Fibroblast of skin of right quadriceps (primary cell): ENCODE measurements at places on chromosomes 12 and 14.
A peak's percentile ranks its signal among the peaks of the same experiment; 100 is the strongest.

DNA sequence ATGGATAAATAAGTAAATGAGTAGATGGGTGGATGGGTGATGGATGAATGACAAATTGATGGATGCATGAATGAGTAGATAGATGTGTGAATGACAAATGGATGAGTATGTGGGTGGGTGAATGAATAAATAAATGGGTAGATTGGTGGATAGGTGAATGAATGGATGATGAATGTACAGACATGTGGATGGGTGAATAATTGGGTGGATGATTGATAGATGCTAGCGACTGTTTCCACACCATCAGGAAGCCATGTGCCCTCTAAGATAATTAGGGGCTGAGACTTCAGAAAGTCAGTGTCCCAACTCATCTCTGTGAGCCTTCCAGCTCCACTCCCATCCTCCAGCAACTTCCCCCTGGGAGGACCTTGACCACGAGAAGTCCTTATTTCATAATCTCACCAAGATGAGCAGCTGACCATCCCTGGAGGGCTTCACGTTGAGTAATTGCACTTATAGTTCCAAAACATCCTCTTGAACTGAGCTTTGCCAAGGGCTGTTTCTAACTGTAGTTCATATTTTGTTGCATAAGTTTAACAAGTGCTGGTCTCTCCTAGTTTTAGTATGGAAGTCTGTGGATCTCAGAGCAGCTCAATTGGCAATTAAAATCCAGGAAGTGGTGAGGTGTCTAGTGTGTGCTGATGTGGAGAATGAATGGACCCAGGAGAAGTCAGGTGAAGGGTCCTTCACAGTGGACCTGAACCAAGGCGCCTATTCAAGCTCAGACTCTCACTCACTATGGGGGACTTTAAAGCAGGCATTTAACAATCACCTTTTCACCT, 295.7 kb downstream of the ADGRD1 start:
- DNase-seq: no peak

- peak; percentile 85 for DNase-seq
Measured at GRCh38 chr12:57086493-57087009, 2.4 kb upstream of the NAB2 start.

DNA sequence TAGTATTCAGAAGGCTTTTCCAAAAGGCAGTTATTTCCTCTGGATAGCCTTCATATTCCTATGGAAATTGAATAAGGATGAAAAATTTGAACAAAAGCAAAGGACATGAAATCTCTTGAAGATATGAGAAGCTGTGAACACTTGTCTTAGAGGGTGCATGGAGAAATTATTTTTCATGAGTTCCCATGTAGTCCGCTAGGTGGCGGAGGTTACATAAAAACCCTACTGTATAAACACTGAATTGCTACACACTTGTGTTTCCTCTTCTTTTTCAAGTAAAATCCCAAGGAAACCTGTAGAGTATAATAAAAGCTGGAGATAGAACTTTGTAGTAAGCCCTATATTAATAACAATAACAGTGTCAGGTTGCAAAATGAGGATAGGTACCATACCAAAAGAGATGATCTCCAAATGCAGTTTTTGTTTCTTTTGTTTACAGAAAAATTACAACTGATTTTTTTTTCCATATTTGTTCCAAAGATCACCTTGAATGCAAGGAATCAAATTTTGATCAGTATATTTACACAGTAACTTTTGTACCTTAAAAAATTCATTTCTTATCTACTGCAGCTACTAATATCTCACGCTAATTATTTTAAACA, 37.8 kb upstream of the OR4E1 start:
- DNase-seq: peak; percentile 19

DNA sequence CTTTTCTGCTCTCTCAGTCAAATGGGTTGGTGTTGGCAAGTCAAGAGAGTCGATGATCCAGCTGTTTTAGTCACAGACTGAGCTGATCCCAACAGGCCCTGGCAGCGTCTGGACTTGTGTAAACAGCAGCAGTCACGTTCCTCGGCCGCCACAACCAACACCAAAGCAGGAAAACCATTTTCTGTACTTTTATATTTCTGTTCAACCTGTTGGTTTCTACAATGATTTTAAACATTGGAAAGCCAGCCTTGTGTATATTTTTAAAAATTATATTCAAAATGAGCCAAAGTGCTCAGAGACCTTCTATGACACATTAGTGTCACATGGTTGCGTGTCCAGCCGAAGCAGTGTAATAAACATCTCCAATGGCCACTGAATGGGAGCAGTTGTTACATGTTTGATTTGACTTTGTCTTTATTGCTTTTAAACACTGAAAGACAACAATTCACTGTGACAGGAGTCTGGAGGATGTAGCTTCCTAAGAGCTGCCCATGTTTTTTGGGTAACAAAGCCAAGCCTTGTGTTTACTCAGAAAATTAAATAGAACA, 5.9 kb upstream of the SIVA1 start:
- DNase-seq: no peak

GRCh38 chr12:118773956-118774723, 207.2 kb upstream of the SRRM4 start:
- DNase-seq: no peak

DNA sequence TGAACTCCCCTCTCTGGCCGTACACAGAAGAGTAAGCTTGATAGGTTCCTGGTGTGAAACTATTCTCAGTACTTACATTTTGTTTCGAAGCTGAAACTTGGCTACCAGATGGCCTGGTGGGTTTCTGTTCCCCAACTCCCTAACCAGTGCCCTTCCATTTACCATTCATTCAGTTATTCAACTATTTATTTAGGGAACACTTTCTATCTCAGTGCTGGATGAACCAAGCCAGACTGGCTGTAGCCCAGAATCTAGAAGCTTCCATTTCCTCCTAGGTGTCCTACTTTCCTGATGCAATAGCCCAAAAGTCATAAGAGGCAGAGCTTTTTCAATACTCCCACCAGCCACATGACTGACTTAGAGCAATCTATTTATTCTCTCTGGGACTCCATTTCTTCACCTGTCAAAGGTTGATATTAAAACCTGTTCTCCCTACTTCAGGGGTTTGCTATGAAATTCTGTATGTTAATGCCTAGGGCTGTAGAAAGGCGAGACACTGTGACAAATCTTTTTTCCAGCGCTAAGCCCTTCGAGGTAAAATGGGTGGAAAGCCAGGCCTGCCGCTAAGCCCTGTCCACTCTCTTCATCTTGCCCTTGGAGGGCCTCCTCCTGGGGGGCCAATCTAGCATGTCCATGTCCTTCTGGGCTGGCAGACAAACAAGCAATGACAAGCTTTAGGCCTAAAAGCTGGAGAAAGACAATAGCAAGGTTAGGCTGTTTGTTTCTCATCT, 8.1 kb upstream of the IRF2BPL start:
- no peak for DNase-seq

DNA sequence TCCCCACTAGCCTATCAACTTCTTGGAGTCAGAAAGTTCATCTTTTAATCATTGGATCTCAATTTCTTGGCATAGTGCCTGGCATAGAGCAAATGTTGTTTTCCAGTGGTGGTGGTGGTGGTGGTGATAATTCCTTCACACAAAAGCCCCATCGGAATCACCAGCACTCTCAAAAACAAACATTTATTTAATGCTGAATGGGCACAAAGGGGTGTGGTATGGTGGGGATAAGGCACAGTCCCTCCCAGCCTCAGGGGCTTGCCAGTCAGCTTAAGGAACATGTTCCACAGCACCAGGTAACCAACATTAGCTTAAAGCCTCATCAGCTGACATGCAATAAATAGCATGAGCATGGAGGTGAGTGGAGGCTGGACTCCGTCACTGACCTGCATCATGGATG, 56.6 kb downstream of the KCNK10 start:
- DNase-seq: no peak

GRCh38 chr14:51079489-51079888, 15.4 kb downstream of the TRIM9 start:
- DNase-seq: no peak
